ENCODE measurements at places on chromosomes 1 and 21.
A peak's percentile ranks its signal among the peaks of the same experiment; 100 is the strongest.

DNA sequence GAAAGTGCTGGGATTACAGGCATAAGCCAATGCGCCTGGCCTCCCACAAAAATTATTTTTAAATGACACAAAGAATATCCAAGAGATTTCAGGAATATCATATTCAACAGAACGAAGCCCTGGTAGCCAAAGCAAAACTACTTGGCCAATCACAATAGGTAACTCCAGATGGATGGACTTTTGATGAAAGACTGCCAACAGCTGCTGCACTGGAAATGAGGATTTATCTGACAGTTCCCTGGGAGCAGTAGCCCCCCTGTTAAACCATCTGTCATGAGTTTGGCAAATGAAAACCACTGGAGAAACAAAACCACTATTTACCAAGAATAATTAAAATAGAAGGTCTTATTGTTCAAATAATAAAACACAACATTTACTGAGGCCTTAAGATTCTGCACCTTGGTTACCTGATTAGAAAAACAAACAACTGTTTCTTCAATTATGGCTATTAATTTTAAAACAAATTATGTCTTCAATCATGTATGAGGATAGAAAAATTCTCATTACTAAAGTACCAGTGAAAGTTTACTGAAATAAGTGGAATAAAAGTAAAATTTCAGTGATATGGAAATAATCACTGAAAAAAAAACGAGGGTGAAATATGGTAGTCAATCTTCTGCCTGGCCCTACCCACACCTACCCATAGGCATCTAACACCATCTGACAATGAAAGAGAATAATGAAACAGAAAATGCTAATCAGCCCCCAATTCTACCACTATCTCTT, 34.3 kb upstream of the PSMG1 start:
- DNase-seq = peak; percentile 88

- no peak for DNase-seq
These were observed 358.2 kb upstream of the KAZN start for GRCh38 chr1:14240265-14240664.

GRCh38 chr1:180150982-180151381, 3.7 kb upstream of the QSOX1 start:
- no peak for DNase-seq

DNA sequence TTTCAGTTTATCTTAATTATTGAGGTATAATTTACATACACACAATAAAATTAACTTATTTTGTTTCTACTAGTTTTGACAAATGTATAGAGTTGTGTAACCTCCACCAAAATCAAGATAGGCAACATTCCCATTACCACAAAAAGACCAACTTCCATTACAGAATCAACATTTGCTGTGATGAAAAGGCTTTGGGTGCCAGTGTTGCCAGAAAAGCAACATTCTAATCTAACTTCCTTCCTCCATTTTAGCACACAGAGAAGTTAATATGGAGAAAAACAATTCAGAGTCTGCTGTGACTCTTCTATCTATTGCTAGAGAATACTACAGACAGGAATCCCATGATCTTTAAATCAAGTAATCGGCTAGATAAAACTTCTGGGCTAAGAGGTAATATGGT, 245.3 kb downstream of the RERE start:
- no peak for DNase-seq

DNA sequence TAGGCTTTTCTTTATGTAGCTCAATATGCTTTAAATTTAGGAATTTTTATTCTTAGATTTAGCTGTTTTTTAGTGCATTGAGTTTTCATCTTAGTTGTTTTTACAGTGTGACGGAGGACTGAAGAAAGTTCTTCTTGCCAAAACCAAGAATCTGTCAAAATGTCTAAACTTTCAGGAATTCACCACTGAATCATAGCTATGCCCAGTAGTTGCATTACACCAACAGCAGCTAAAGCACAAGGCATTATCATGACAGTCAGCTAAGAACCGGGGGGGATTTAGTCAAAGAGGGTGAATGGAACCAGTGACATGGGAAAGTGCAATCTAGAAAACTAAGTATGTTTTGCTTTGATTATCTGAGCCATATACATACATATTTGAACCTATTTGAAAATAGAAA, 6.5 kb upstream of the C1orf146 start:
- DNase-seq = no peak

DNA sequence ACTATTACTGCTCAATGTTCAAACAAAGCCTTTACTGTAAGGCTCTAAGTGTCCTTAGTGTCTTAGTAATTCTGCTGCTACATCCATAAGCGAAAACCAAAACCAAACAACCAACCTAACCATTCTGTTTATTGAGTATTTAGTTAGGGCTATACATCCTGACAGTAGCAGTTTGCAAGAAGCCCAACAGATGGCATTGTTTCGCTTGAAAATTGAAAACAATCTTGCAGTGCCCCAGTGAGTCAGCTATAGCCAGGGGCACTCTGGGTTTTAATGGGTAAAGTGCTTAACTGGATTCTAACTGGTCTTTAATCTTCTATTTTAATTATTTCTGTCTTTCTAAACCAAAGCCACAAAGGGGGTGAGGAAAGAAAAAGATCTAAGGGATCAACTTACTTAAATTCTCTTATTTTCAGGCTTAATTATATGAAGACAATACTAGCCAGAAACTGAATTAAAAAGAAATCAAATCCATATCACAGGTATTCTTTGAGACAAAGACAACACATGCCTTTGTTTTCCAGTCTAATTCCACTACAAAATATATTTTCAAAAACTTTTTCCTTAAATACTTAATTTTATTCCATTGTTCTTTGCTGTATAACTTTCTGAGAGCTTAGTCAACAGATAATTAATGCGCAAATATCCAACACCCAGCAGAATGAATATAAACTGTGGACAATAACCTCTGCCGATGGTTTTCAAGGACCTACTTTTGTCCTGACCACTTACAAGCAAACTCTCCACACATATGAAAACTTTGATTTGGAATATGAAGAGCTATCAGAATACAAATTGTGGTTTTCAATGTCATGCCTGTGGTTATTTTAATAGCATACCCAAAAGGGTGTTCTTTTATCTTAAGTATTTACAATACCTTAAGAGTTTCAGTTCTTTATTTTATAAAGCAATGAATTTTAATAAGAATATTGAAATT, 15.2 kb downstream of the POGZ start:
- DNase-seq = peak; percentile 67

GRCh38 chr1:74427681-74428080, 84.7 kb downstream of the LRRC53 start:
- no peak for DNase-seq

- no peak for DNase-seq
These were observed 100.2 kb downstream of the TNFSF18 start for GRCh38 chr1:172950528-172950927.

GRCh38 chr1:172453153-172453545, 9.3 kb upstream of the PIGC start:
- DNase-seq = no peak

DNA sequence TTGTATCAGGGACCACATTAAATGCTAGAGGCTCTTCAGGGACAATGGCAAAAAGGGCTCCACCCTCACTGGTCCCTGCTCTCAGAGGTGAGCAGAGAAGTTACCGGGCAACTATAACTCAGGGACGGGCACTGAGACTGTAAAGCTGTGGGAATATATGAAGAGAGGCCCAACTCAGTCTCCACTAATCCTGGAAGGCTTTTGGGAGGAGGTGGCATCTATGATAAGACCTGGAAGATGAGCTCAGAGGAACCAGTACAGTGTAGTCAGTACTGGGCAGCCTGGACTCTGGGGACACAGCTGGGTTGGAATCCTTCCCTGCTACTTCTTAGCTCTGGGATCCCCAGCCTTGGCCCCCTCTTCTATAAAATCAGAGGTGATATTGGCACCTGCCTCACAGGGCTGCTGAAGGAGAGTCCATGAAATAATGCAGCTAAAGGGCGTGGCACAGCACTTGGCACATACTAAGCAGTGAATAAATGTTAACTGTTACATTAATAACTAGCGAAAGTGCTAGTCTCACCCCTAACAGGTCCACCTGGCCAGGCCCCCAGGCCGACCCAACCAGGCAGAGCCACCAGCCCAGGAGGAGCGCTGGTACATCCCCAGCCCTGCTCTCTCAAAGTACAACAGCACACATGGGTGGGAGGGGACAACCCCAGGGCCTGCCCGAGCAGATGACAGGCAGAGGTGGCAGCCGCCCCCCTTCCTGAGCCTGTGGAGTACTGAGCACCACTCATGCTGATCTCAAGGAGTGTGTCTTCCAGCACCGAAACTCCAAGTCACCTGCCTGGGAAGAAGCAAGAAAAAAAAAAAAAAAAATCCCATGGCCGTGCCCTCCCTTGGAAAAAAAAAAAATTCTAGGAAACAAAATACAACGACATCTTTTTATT, 62.7 kb downstream of the CASZ1 start:
- peak; percentile 74 for DNase-seq

GRCh38 chr1:154802336-154802969, 67.6 kb downstream of the KCNN3 start:
- DNase-seq = no peak
